ENCODE measurements at places on chromosomes 7 and 10.

GRCh38 chr7:1539181-1539881, 8.8 kb downstream of the MAFK start:
- DNase-seq = no peak

DNA sequence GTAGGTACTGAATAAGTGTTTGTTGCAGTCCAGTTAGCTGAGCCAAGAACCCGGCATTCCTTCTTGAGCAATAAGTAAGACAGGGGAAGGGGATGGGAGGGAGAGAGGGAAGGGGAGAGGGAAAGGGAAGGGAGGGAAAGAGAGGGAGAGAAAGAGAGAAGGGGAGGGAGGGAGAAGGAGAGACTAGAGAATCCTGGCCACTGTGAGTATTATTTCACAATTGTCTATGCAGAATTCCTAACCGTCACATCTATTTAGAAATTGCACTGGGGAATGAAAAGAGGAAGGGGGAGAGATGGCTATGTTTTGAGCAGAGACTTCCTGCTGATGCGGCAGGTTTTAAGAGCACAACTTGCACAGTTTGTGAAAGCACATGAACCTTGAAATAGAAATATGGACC, 251.4 kb upstream of the ZMIZ1 start:
- no peak for DNase-seq

DNA sequence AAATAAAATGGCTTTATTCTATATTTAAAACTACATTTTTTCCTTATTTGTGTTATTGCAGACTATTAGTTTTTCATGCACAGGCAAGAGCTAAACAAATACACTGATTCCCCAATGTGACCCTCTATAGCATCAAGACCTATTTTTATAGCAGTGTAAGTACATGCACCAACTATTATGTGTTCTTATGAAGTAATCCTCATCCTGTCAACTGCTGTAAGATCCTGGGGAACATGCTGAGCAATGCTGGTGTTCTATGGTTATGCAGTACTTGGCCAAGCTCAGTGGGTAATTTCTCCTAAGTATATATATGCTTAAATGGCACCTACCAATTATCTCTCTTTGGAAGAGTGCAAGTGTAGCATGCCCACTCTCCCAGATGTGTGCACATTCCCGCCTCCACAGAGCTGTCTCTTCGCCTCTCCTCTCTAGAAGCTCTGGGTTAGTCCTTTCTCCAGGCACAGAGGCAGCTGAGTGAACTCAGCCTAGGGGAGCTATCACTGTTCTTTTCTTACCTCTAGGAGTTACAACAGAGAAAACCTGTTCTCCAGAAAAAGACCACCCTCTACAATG, 428.8 kb downstream of the KCNMA1 start:
- DNase-seq = no peak

DNA sequence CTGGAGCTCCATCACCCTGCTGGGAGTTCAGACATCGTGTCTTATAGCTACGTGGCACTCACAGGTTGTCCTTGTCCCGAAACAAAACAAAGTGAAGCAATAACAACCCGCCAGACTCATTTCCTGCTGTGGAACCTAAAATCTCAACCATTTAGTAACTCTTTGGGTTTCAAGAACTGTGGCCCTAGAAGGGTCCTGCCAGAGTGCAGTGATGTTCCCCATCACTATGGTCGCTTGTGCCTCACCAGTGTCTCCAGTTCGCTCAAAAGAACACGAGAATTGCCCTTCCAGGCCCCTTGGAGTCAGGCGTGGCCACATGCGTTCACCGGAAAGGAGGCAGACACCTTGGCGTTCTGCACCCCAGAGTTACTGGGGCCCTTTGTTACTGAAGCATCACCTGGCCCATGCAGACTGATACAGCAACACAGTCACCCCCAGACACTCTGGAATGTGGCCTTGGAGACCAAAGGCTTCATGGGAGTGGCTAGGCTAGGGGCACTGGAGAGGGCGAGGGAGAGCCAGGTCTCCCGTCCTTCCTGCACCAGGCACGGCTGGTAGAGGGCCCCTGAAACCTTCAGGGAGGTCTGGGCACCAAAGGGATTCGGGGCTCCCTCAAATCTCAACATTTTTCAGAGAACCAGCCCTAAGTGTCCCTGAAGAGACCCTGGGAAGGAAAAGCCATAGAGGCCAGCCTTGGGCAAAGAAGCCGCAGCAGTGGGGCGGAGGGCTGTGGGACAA, 908 bp downstream of the CRYGN start:
- DNase-seq = no peak

Data from type B pancreatic cell (in vitro differentiated cells).